A549 treated with AZD2906 at 1 μM for 4 hours (cell line): ENCODE measurements at places on chromosomes 4 and X. TPM values are rescaled to one million over a fixed set of nuclear protein-coding genes. Genes with fewer than 3 reads are reported as not detected.

Gene ZC4H2
- total RNA-seq, result 1.5 to 2.0 TPM (median 1.9 TPM) in 5 replicates

Gene GLA
- total RNA-seq, result 155 to 181 TPM (median 160 TPM) in 5 replicates

Gene AKAP14
- total RNA-seq, result 0.08 TPM in 1 of 5 replicates, not detected in the others

Gene DOK7
- 0.22 to 0.76 TPM (median 0.32 TPM) in 5 replicates for total RNA-seq

Gene UGT2B10
- 0.03 to 0.06 TPM in 2 of 5 replicates, not detected in the others for total RNA-seq

Gene VGLL1
- not detected in 5 replicates for total RNA-seq

Gene EMD
- total RNA-seq, result 121 to 162 TPM (median 156 TPM) in 5 replicates

Gene NXF2B
- total RNA-seq, result 0.03 TPM in 2 of 5 replicates, not detected in the others

Gene MAP7D3
- total RNA-seq, result 10.9 to 14.3 TPM (median 12.4 TPM) in 5 replicates

Gene MAGEA9B
- 0.06 TPM in 1 of 5 replicates, not detected in the others for total RNA-seq

Gene NDP
- not detected in 5 replicates for total RNA-seq

Gene VCX3B
- not detected in 5 replicates for total RNA-seq

Gene GAGE12E
- not detected in 5 replicates for total RNA-seq

Gene PNMA3
- total RNA-seq, result 0.17 to 0.38 TPM (median 0.22 TPM) in 5 replicates

Gene SLITRK2
- total RNA-seq, result not detected in 5 replicates

Gene NAT8L
- 10.2 to 13.8 TPM (median 13.1 TPM) in 5 replicates for total RNA-seq

Gene ARX
- 0.25 to 0.74 TPM (median 0.69 TPM) in 5 replicates for total RNA-seq

Gene PNMA6F
- total RNA-seq, result not detected in 5 replicates

Gene MANBA
- 14.6 to 16.8 TPM (median 15.1 TPM) in 5 replicates for total RNA-seq

Gene SYN1
- total RNA-seq, result 0.22 to 0.46 TPM (median 0.29 TPM) in 5 replicates

Gene HSFX1
- 0.28 to 0.37 TPM (median 0.31 TPM) in 5 replicates for total RNA-seq

Gene CYBB
- total RNA-seq, result 0.01 to 0.09 TPM (median 0.03 TPM) in 5 replicates

Gene ERCC6L
- total RNA-seq, result 9.8 to 13.0 TPM (median 10.7 TPM) in 5 replicates

Gene DRP2
- total RNA-seq, result 0.14 to 0.18 TPM (median 0.16 TPM) in 5 replicates

Gene HERC6
- total RNA-seq, result 2.5 to 3.5 TPM (median 3.0 TPM) in 5 replicates

Gene SSX4B
- not detected in 5 replicates for total RNA-seq

Gene PF4V1
- total RNA-seq, result not detected in 5 replicates

Gene AMOT
- 0.02 TPM in 4 of 5 replicates, not detected in the other for total RNA-seq

Gene TMEM271
- total RNA-seq, result not detected in 5 replicates

Gene SNCA
- 0.07 to 0.29 TPM (median 0.15 TPM) in 5 replicates for total RNA-seq

Gene CDX4
- total RNA-seq, result not detected in 5 replicates

Gene TCEAL6
- total RNA-seq, result not detected in 5 replicates

Gene CHRDL1
- not detected in 5 replicates for total RNA-seq

Gene RNF113A
- 29.8 to 32.3 TPM (median 31.0 TPM) in 5 replicates for total RNA-seq

Gene PLP1
- 0.05 TPM in 1 of 5 replicates, not detected in the others for total RNA-seq

Gene VSIG4
- total RNA-seq, result not detected in 5 replicates

Gene ANXA10
- total RNA-seq, result 2.2 to 2.8 TPM (median 2.6 TPM) in 5 replicates

Gene MRPS18C
- total RNA-seq, result 39.7 to 53.0 TPM (median 40.9 TPM) in 5 replicates

Gene C4orf51
- total RNA-seq, result not detected in 5 replicates

Gene HMGN5
- 1.4 to 3.5 TPM (median 2.3 TPM) in 5 replicates for total RNA-seq

Gene HS6ST2
- 0.07 to 0.19 TPM (median 0.09 TPM) in 5 replicates for total RNA-seq

Gene SLC9B1
- 0.05 to 0.09 TPM in 2 of 5 replicates, not detected in the others for total RNA-seq
